Naive thymus-derived CD4-positive, alpha-beta T cell (primary cell): ENCODE measurements at places on chromosomes 16 and 17.

- H3K27me3 ChIP-seq = no peaks in the 10 kb centered on the region
- no peaks in the 10 kb centered on the region for H3K36me3 ChIP-seq
- peak; percentile 54 for DNase-seq
Observed at GRCh38 chr17:8016632-8017424, 14.4 kb downstream of the GUCY2D start.

DNA sequence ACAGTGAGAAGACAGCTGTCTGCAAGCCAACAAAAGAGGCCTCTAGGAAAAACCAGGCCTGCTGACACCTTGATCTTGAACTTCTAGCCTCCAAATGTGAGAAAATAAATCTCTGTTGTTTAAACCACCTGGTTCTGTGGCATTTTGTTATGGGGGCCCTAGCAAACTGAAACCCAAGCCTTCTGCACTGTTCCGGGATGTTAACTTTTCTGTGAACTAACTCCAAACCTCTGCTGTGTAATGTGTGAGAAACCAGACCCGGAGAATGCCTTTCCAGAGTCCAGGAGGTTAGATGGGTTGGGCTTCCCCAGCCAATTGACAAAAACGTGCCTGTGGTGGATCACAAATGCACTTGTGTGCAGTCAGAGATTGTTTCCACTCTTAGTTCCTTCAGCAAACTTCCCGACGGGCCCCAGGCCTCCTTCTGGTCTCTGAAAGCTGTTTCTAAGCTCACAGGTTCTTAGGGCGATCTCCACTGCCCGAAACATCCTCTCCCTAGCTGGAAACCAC, 13.6 kb upstream of the GGA2 start:
- no peak overlapping the region for H3K27ac ChIP-seq
- no peak for DNase-seq

DNA sequence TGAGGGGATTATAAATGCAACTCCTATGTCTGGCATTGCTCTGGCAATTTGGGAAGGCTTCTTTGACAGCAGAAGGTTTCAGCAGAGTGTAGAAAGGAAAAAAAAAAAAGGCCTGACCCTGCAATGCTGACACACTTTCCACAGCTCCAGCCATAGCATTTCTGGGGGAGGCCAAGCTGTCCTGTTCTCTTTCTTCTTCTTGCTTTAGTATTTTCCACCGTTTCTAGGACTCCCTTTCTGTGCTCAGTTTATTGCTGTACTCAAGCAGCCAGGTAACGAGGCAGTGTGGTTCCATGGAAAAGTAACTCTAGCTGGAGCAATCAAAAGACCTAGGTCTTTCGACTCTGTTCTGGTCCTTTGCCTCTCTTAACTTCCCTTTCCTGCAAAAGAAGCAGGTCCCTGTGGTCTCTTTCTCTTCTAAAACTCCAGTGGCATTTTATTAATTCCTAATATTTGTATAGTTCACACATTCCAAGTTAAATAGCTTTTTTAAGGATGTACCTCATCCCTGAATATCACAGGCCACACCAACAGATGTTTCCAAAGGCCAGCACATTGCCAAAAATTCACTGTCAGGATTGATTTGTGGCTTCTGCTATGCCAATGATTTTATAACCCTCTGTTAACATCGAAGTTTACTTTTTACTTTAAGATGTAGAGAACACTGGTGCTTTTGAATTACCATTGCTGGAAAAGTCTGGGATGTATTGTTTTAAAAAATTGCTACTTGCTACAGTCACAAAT, 90.3 kb upstream of the BCAR1 start:
- no peak overlapping the region for H3K4me3 ChIP-seq
- DNase-seq = no peak
- H3K4me1 ChIP-seq = no peaks in the 10 kb centered on the region
- H3K36me3 ChIP-seq = no peaks in the 10 kb centered on the region

GRCh38 chr17:72588561-72588960, 467.7 kb downstream of the SOX9 start:
- no peaks in the 10 kb centered on the region for H3K27me3 ChIP-seq
- no peak overlapping the region for H3K27ac ChIP-seq
- peaks cover 10% of the 10 kb centered on the region for H3K4me1 ChIP-seq
- DNase-seq = no peak
- H3K36me3 ChIP-seq = no peaks in the 10 kb centered on the region
- no peak overlapping the region for H3K4me3 ChIP-seq

- no peaks in the 10 kb centered on the region for H3K36me3 ChIP-seq
- no peak overlapping the region for H3K4me3 ChIP-seq
- H3K27me3 ChIP-seq = no peaks in the 10 kb centered on the region
Observed at GRCh38 chr17:28946239-28946638, 5.1 kb downstream of the PHF12 start.

DNA sequence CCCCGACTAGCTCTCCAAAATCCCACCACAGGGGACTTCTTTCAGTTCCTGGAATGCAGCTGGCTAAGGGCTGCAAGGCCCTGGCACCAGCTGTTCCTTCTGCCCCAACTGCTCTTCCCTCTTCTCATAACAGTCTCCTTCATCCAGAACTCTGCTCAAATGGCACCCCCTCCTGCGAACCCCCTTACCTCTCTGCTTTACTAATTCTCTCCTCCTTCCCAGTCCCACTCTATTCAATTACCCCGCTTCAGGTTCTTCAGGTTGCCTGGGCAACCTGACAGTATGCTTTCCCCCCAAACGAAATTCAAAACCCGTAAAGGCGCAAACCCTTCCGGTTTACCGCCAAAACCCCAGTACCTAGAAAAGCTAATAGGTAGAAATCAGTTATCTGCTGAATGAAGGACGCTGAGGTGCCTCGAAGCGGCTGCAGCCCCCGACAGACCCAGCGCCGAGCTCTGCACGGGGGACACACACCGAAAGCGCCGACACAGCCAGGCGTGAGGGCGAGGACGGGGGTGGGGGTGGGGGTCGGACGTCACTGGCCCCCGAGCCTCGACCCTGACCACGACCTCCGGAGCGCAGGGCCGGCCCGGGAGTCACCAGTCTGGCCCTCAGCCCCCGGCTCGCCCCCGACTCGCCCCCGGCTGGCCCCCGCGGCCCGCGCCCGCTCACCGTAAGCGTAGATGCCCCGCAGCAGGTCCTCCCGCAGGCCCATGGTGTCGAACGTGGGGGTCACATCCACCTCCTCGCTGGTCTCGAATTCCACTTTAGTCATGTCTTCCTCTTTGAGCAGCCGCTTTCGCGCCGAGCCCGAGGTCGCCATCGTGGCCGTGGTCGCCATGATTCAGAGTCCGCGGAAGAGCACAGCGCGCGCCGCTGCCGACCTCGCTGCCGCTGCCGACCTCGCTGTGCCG, 550 bp downstream of the EIF4A3 start:
- peaks cover 19% of the 10 kb centered on the region for H3K4me1 ChIP-seq
- no peaks in the 10 kb centered on the region for H3K27me3 ChIP-seq
- H3K36me3 ChIP-seq = peaks cover 29% of the 10 kb centered on the region
- peak overlapping the region; percentile 91 for H3K27ac ChIP-seq
- peak overlapping the region; percentile 64 for H3K4me3 ChIP-seq

- no peaks in the 10 kb centered on the region for H3K36me3 ChIP-seq
- no peaks in the 10 kb centered on the region for H3K27me3 ChIP-seq
- peak; percentile 81 for DNase-seq
- H3K4me3 ChIP-seq = peak within 1 kb of the TSS; percentile 69
- peaks cover 5% of the 10 kb centered on the region for H3K4me1 ChIP-seq
Observed at GRCh38 chr16:66696669-66697630, at the start of gene CMTM4. Gene CMTM4 (minus strand): TSS chr16:66696743. CDS start chr16:66696525, 218 bp downstream.

DNA sequence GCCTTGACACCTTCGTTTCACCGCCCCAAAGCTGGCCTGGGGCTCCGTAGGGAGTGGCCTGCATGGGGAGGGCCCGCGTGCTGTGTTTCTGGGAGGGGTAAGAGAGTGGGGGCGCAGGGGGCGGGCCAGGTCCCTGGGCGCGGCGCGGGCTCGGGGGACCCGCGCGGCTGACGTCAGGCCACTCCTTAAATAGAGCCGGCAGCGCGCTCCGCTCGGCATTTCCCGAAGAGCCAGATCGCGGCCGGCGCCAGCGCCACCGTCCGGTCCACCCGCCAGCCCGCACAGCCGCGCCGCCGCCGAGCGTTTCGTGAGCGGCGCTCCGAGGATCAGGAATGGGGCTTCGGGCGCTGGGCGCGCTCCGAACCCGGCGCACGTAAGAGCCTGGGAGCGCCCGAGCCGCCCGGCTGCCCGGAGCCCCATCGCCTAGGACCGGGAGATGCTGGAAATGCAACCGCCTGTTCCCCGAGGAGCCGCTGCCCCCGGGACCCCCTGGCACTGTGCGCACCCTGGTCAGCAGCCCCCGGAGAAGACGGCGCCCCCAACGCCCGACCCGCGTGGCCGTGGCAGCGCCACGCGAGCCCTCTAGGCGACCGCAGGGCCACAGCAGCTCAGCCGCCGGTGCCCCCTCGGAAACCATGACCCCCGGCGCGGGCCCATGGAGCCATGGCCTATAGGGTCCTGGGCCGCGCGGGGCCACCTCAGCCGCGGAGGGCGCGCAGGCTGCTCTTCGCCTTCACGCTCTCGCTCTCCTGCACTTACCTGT, at the start of gene HS3ST2:
TSS of gene HS3ST2 (plus strand) at position 215 of the 763 bp plus-strand sequence. CDS start at position 664, 449 bp downstream.
- H3K4me1 ChIP-seq = no peaks in the 10 kb centered on the region
- H3K27ac ChIP-seq = no peak within 1 kb of the TSS
- no peaks in the 10 kb centered on the region for H3K36me3 ChIP-seq
- peaks cover 4% of the 10 kb centered on the region for H3K27me3 ChIP-seq

- H3K27me3 ChIP-seq = no peaks in the 10 kb centered on the region
- DNase-seq = no peak
- no peak overlapping the region for H3K27ac ChIP-seq
- H3K4me1 ChIP-seq = no peaks in the 10 kb centered on the region
Observed at GRCh38 chr16:78896280-78896679, 704.3 kb downstream of the MAF start.

- no peak for DNase-seq
- no peak overlapping the region for H3K4me3 ChIP-seq
- H3K27ac ChIP-seq = no peak overlapping the region
- no peaks in the 10 kb centered on the region for H3K27me3 ChIP-seq
- no peaks in the 10 kb centered on the region for H3K36me3 ChIP-seq
Observed at GRCh38 chr17:66149562-66149961, 42.4 kb downstream of the CEP112 start.

GRCh38 chr16:67490335-67491096, 7.2 kb upstream of the AGRP start:
- no peak for DNase-seq
- H3K27ac ChIP-seq = no peak overlapping the region
- no peaks in the 10 kb centered on the region for H3K36me3 ChIP-seq
- peaks cover 5% of the 10 kb centered on the region for H3K4me1 ChIP-seq
- no peaks in the 10 kb centered on the region for H3K27me3 ChIP-seq

GRCh38 chr16:68077866-68078700, 7.1 kb upstream of the NFATC3 start:
- H3K27ac ChIP-seq = peak overlapping the region; percentile 76
- no peak overlapping the region for H3K4me3 ChIP-seq
- no peak for DNase-seq
- no peaks in the 10 kb centered on the region for H3K27me3 ChIP-seq

GRCh38 chr16:67543582-67543981, 15.0 kb downstream of the RIPOR1 start:
- no peak overlapping the region for H3K4me3 ChIP-seq

- no peak for DNase-seq
- H3K4me1 ChIP-seq = no peaks in the 10 kb centered on the region
- H3K36me3 ChIP-seq = no peaks in the 10 kb centered on the region
- H3K27me3 ChIP-seq = no peaks in the 10 kb centered on the region
- H3K4me3 ChIP-seq = no peak overlapping the region
Observed at GRCh38 chr17:63153488-63153887, 187.5 kb downstream of the TANC2 start.

- H3K36me3 ChIP-seq = no peaks in the 10 kb centered on the region
- DNase-seq = no peak
- no peak overlapping the region for H3K4me3 ChIP-seq
Observed at GRCh38 chr17:6941989-6942388, 53.9 kb upstream of the ALOX12 start.

- peak overlapping the region; percentile 71 for H3K4me3 ChIP-seq
- DNase-seq = peak; percentile 68
- H3K4me1 ChIP-seq = peaks cover 26% of the 10 kb centered on the region
- H3K27ac ChIP-seq = peak overlapping the region; percentile 98
- H3K27me3 ChIP-seq = no peaks in the 10 kb centered on the region
- peaks cover 28% of the 10 kb centered on the region for H3K36me3 ChIP-seq
Observed at GRCh38 chr16:4415538-4416199, 727 bp downstream of the CORO7 start.

- H3K4me1 ChIP-seq = no peaks in the 10 kb centered on the region
- H3K27ac ChIP-seq = no peak overlapping the region
- no peak for DNase-seq
- H3K27me3 ChIP-seq = no peaks in the 10 kb centered on the region
- no peaks in the 10 kb centered on the region for H3K36me3 ChIP-seq
Observed at GRCh38 chr17:52235516-52235915, 77.0 kb upstream of the CA10 start.

- no peak overlapping the region for H3K27ac ChIP-seq
- no peaks in the 10 kb centered on the region for H3K4me1 ChIP-seq
Observed at GRCh38 chr16:71364133-71364681, 5.7 kb downstream of the CALB2 start.

DNA sequence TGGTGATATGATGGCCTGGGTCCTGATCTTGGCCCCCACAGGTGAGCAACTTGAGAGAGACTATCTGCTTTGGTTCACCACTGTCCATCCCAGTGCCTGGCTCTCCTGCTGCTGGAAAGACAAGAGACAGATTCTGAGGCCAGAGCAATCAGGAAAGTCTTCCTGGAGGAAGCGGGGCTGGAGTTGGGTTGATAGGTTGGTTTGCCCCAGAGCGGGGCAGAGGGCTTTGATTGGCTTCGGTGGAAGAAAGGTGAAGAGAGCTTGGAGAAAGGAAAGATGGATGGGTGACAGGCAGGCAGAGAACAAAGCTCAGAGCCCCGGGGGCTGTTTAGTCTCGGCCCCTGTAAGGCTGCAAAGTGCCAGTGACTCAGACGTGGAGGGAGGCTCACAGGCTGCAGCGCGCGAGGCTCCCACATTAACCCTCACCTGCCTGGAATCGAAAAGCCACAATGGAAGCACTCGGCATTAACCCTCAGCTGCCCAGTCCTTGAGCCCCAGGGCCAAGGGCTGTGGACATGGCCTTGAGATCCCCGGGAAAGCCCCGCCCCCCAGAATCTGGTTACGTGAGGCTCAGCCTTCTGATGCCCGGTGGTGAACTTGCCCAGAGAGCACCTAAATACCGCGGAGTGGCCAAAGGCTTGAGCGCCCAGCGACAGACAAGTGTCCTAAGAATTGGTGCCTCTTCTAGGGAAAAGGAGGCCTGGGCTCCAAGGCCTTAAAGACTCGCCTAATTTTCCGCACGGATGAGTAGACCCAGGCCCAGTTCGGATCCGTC, 996 bp upstream of the CPNE2 start:
- peak overlapping the region; percentile 50 for H3K4me3 ChIP-seq
- H3K36me3 ChIP-seq = no peaks in the 10 kb centered on the region
- H3K27ac ChIP-seq = no peak overlapping the region
- peaks cover 13% of the 10 kb centered on the region for H3K4me1 ChIP-seq

GRCh38 chr17:7064261-7064660, 15.8 kb downstream of the CLEC10A start:
- H3K27me3 ChIP-seq = no peaks in the 10 kb centered on the region
- no peak overlapping the region for H3K27ac ChIP-seq
- H3K4me3 ChIP-seq = no peak overlapping the region
- no peaks in the 10 kb centered on the region for H3K36me3 ChIP-seq
- no peaks in the 10 kb centered on the region for H3K4me1 ChIP-seq
- no peak for DNase-seq
